Muscle of leg (tissue), 16 donors: ENCODE measurements at places on chromosomes 7 and 10.

DNA sequence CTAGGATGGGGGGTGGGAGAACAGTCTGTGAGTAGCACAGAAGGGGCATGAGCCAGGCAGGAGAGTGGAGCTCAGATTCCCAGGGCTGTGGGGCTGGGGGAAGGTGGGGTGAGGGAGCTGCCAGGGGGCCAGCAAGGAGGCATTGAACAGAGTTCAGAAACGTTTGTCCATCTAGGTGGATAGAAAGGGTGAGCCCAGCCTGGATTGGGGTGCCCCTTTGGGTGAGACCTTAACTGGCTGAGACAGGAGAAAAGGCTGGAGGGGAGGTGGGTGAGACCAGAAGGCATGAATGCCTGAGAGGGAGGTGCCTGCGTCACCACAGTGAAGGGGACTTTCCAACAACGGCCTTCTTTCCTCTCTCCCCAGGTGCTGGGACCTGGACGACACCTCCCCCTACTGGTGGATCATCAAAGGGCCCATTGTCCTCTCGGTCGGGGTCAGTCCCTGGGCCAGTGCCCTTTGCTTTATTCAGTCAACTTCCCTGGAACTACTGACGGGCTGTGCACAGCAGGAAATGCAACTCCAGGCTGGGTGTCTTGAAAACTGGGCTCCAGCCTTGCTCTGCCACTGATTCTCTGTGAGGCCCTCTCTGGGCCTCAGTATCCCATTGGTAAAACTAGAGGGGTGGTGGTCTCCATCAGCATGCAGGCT is 11.0 kb downstream of the GHRHR start:
- DNase-seq: peak; percentile 57

DNA sequence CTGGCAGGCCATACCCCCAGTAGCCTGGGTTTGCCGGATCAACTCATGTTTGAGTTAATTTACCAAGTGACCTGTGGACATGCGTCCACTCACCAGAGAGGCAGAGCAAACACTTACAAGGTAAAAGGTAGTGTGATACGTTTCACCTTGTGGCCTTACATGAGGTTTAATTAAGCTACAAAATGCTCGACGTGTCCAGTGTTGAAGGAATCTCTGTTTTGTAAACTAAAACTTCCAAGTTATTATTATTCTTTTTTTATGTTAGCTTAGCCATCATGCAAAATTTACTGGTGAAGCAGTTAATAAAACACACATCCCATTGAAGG is 42.9 kb downstream of the RGS10 start:
- no peak for DNase-seq

DNA sequence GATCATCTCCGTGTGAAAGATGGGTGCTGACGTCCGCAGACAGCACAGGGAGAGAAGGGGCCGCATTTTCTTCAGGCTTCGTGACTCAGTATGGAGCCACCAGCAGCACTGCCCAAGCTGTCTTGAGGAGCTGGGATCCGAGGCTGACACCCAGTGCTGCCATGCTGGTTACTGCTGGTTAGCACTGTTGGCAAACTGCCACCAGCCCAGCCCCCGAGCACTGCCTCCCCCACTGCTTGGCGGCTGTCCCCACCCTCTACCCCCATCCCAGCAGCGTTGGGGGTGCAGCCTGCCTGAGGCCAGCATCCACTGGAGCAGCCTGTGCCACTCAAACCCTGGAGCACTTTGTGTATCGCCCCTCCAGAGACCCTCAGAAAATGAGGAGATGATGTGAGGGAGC is 35.8 kb upstream of the EN2 start:
- no peak for DNase-seq

GRCh38 chr10:123913688-123914268 is 22.2 kb upstream of the CPXM2 start:
- DNase-seq: no peak

GRCh38 chr10:132401401-132402118 is 4.6 kb downstream of the PWWP2B start:
- no peak for DNase-seq

DNA sequence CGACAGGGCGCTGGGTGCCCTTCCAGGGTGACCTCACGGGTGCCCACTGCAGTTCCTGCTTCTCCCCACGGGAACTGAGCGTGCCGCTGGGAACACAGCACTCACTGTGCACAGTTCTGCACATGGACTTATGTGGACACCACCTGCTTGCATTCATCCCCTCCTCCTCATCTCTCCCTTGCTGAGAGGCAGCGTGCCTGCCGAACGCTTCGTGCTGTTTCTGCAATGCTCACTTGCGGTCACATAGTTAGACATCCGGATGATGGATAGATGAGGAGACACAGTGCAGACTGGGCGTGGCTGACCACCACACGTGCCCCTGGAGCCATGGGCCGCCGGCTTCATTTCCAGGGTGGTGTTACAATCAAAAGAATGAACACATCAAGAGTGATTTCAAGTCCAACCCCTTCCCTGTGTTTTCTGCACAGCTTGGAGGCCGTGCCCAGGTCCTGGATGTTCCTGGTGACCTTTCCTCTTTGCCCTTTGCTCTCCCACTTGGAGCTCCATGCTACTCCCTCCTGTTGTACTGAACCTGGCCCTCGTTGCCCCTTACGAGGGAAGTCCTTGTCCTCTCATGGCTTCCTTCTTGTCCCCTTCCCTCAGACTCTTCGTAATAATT is 119.4 kb downstream of the VIPR2 start:
- DNase-seq: no peak

- DNase-seq: no peak
Measured at GRCh38 chr7:36633377-36633776, 90.9 kb downstream of the AOAH start.

GRCh38 chr7:17441557-17441956 is 143.1 kb downstream of the AHR start:
- no peak for DNase-seq

- no peak for DNase-seq
Measured at GRCh38 chr7:80781146-80781545, 137.7 kb downstream of the SEMA3C start.

GRCh38 chr10:103054621-103055020 is 136.5 kb downstream of the CNNM2 start:
- no peak for DNase-seq

DNA sequence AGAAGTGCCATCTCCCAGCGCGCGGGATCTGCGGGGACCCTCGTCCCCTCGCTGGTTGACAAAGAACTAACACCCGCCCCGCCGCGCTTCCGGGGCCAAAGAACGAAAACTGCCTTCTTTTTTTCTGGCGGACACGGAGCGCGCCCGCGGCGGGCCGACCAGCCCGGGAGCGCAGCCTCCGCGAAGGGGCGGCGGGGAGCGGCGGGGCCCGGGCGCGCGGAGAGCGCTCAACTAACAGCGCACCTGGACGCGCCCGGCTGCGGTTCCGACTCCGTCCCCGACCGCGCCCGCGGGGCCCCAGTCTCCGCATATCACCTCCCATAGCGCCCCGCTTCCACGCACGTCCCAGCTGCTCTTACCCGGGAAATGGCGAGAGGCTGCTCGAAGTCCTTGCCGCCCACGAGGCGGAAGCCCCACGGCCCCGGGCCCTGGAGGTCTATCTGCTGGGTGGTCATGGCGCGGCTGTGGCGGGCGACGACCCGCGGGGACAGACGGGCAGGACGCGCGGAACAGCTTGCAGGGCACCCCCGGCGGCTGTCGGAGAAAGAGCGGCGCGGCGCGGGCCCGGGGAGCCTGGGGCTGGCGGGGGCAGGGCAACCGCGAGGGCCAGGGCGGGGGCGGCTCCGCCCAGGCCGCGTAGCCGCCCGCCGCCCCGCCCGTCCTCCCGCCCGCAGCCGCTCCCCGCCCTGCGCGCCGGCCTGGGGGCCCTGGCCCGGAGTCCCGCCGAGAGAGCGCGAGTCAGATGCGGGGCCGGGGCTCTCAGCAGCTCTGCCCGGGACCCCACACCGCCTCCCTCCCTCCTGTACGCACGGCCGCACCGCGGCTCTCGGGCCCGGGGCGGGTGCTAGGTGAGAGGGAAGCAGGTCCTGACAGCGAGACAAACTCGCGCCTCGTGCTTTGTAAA is at the start of gene PDLIM1:
Gene PDLIM1, minus strand, starts transcription at position 543 of the 904 bp plus-strand sequence. Its CDS starts 88 bp downstream, at position 455.
- DNase-seq: peak; percentile 48

GRCh38 chr7:71326595-71326994 is 194.7 kb downstream of the GALNT17 start:
- no peak for DNase-seq

GRCh38 chr7:99359465-99360154 is 14.9 kb upstream of the ARPC1B start:
- no peak for DNase-seq

- DNase-seq: no peak
Measured at GRCh38 chr7:25347360-25348066, 119.2 kb upstream of the NPVF start.

- no peak for DNase-seq
Measured at GRCh38 chr7:25031432-25031831, 51.5 kb upstream of the OSBPL3 start.

DNA sequence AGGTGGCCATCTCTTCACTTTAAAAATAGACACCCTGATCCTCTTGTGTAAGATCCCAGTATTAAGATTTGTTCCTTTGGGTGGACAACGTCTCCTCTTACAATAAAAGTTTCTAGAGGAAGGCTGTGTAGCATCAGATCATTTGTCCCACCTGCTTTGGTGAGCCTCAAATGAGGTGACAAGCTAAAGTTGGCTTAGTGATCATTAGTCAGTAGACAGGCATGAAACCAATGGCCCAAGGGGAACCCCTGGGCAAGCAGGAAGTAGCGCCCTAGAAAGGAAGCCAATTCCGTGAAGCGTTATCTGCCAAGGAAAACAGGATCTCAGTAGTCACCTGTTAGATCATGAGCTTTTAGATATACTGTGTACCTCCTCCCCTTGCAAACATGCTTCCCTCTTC is 66.8 kb downstream of the PCGF5 start:
- DNase-seq: peak; percentile 16

- no peak for DNase-seq
Measured at GRCh38 chr10:100779329-100779728, 33.9 kb downstream of the PAX2 start.

GRCh38 chr7:122727354-122727753 is 24.6 kb upstream of the RNF148 start:
- no peak for DNase-seq

GRCh38 chr10:26368463-26368862 is 69.7 kb upstream of the APBB1IP start:
- DNase-seq: no peak

DNA sequence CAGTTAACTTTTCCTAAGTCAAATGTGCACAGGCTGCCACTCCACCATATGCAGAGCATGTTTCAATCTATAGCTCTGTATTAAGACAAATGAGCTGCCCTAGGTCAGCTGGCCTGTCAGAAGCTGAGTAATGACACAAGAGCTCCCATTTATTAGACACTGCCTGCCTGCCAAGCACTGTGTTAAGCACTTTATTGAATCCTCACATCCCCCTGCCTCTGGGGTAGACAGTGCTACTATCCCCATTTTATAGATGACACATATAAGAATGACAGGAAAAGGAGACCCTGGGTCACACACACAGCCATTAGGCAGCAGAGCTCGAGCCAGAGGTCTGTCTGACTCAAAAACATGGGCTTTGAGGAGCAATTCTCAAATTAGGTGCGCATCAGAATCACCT is 179.8 kb upstream of the PDE1C start:
- no peak for DNase-seq

DNA sequence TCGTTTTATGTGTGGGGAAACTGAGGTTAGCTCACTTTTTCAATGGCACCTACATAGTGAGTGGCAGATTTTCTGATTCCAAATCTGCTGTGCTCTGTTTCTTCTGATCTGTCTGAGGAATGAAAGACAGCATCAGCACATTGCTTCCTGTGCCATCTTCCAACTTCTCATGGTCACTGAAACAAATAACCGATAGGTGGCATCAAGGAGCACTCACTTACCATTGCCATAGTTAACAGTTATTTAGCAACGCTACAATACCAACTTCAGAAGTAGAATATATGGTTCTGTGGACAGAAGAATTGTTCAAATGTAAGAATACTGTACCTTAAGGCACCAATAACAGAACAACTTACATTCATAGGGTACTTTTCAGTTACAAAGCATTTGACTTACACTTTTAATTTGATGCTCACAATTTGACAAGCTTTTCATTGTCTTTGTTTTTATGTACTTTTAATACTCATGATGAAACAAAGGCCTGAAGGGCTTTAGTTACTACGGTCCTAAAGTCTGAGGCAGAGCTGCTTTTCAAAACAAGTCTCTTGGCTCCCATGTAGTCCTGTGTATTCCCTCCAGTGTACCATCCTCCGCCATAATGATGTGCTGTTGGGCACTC is 228.9 kb upstream of the TCF7L2 start:
- peak; percentile 58 for DNase-seq

- no peak for DNase-seq
Measured at GRCh38 chr7:48041653-48041970, 6.3 kb downstream of the C7orf57 start.

- peak; percentile 39 for DNase-seq
Measured at GRCh38 chr10:101570428-101571270, 17.4 kb downstream of the POLL start.

DNA sequence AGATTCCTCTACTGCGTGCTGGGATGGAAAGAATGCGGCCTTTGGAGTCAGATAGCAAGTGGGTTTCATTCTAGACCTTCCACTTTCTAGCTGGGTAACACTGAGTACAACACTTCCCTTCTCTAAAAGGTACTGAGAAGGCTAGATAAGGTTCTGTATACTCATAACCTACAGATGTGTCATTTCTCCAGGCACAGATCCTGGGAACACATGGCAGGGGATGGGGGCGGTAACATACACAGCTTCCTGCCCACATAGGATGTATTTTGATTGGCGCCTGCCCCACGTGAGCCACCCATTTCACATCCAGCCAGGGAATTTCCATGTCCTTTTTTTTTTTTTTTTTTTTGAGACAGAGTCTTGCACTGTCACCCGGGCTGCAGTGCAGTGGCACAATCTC is 31.8 kb downstream of the KLRG2 start:
- DNase-seq: no peak

DNA sequence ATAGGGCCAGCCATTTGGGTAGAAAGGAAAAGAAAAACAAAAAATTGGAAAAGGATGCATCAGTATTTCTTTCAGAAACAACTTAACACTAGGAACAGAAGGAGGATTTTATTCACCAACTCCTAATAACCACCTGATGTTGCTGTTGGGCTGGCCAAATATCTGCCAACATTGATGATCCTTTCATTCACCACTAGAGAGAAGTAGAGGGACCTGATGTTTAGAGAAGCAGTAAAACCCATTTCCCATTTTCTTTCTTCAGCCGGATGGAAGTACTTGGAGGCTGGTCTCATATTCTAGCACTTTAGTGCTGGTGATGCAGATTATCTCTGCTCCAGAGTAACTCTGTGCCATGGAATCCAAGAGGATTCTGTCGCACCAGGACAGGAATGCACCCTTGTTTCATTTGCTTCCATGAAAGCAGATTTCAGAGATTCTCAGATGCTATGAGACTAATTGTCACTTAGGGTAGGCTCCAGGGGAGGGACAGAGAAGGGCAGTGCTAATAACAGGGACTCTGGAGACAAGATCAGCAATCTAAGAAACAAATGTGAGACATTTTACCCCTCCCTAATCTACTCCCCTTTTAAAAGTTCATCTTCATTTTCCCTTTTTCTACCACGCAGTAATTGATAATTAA is 3.1 kb downstream of the KLLN start:
- DNase-seq: peak; percentile 82

DNA sequence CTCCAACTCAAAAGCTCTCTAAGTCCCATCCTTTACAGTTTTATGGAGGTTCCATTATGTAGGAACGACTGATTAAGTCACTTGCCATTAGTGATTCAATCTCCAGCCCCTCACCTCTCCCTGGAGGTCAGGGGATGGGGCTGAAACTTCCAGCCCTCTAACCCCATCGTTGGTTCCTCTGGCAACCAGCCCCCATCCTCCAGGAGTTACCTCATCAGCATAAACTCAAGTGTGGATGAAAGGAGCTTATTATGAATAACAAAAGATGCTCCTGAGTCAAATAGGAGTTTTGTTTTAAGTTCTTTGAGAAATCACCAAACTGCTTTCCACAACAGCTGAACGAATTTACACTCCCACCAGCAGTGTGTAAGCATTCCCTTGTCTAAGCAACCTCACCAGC is 494.3 kb upstream of the AUTS2 start:
- no peak for DNase-seq
